ENCODE measurements at places on chromosomes 7 and 10.

GRCh38 chr7:88132725-88133124, 87.1 kb downstream of the SRI start:
- DNase-seq, result no peak

- no peak for DNase-seq
These were observed 5.4 kb upstream of the TNS3 start for GRCh38 chr7:47587351-47587750.

DNA sequence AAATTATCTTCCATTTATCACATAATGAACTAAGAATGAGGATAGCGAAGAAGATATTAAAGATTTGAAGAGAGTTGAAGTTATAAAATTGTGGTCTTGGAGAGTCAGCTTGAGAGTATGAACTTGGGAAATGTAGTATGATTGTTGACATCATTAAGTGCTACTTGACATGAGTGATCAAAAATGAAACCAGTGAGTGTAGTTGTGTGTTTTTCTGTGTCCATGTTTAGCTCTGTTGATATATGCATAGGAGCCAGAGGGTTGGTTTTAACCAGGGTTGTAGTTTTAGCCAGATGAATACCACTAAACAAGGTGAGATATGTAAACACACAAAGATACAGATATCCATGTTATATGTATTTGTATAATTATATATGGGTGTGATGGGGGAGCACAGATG, 6.2 kb downstream of the TMEM106B start:
- no peak for DNase-seq

- no peak for DNase-seq
These were observed 68.8 kb downstream of the OSBPL3 start for GRCh38 chr7:24911213-24911603.

DNA sequence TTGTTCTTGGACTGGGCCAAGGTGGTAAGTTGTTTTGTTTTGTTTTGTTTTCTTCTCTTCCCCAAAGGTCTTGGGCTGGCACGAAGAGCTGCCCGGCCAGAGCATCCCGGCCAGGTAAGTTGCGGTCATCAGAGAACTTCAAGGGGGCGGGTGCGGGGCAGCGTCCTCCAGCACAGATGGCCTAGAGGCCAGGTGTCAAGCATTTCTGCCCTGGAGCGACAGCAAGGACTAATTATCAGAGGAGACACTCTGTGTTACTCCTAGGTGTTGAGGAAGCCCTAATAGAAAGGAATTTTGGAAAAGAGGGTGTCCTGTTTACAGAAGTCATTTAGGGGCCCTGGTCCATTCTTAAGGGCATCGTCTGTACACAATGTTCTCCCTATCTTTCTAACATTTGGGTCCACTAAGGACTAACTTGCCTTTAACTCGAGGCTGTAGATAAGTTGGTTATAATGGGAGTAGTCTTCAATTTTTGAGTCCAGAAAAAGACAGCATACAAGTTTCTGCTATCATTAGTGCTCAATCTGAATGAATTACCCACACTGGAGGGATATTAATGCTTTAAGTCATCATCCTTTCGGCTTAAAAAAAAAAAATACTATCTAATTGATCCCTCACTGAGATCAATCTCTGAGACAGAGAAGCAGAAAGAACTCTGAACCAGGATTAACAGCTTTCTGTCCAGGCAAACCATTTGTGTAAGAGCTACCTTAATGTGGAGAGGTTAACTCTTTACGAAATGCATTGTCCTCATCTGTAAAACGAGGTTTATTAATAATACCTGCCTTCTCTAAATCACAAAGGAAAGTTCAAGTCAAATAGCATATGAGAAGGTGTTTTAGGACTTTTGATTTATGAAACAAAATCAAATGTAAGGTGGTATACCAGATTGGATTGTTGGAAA, 1.5 kb downstream of the ITGB8 start:
- no peak for DNase-seq
